ENCODE measurements at places on chromosomes 3 and 15. TPM values are rescaled to one million over a fixed set of nuclear protein-coding genes. Genes with fewer than 3 reads are reported as not detected.

- peaks cover 7% of the 10 kb centered on the region for H3K4me1 ChIP-seq
- H3K36me3 ChIP-seq, result no peaks in the 10 kb centered on the region
Measured at GRCh38 chr3:2506776-2507175, 408.1 kb downstream of the CNTN4 start.

Gene WDR93
- total RNA-seq, result not detected

Gene CADM2
- total RNA-seq, result 4.3 TPM

Gene CPLX3
- 1.2 TPM for total RNA-seq

Gene IMPG2
- 0.11 TPM for total RNA-seq

Gene IGDCC3
- total RNA-seq, result 0.16 TPM

Gene AMT
- 29.0 TPM for total RNA-seq

Gene AGTR1
- total RNA-seq, result 1.2 TPM

- H3K27me3 ChIP-seq, result no peaks in the 10 kb centered on the region
- H3K4me1 ChIP-seq, result no peaks in the 10 kb centered on the region
- H3K27ac ChIP-seq, result no peak overlapping the region
- H3K4me3 ChIP-seq, result no peak overlapping the region
- H3K36me3 ChIP-seq, result no peaks in the 10 kb centered on the region
Measured at GRCh38 chr3:25679166-25679565, 14.5 kb upstream of the TOP2B start.

Gene A4GNT
- not detected for total RNA-seq

- DNase-seq, result no peak
- no peaks in the 10 kb centered on the region for H3K27me3 ChIP-seq
- no peaks in the 10 kb centered on the region for H3K36me3 ChIP-seq
- H3K27ac ChIP-seq, result no peak overlapping the region
- H3K4me1 ChIP-seq, result no peaks in the 10 kb centered on the region
Measured at GRCh38 chr3:45887759-45888511, 1.6 kb downstream of the CCR9 start.

DNA sequence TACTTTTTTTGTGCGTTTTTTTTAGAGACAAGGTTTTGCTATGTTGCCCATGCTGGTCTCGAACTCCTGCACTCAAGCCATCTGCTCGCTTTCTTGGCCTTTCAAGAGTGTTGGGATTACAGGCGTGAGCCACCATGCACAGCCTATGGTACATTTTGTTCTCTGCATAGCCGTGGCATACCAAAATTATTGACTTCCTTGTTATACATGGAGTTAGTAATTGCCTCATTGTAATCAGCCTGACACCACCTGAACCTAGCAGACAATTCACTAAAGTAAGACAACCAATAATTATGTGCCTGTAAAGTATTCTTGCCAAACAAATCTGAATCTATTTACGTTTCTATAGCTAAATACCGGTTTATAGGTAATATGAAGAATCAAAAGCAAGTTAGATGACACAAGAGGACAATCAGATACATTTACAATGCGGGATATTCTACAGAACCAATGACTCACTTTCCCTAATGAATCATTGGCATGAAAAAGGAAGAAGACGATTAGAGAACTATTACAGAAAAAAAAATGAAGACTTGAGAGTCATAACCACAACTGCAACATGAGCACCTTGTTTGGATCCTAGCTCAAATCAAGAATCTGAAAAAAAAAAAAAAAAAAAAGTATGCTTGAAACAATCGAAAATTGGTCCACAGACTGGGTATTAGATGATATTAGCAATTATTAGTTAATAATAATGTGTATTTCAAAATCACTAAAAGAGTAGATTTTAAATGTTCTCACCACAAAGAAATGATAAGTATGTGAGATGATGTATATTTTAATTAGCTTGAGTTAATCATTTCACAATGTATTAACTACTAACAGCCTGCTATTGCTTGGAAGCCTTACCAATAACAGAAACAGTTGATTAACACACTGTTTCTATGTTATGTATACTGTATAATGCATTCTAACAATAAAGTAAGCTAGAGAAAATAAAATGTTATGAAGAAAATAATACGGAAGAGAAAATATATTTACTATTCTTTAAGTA lies 7.1 kb downstream of the GUCA1C start:
- DNase-seq, result no peak
- no peak overlapping the region for H3K27ac ChIP-seq
- H3K36me3 ChIP-seq, result no peaks in the 10 kb centered on the region
- no peak overlapping the region for H3K4me3 ChIP-seq

DNA sequence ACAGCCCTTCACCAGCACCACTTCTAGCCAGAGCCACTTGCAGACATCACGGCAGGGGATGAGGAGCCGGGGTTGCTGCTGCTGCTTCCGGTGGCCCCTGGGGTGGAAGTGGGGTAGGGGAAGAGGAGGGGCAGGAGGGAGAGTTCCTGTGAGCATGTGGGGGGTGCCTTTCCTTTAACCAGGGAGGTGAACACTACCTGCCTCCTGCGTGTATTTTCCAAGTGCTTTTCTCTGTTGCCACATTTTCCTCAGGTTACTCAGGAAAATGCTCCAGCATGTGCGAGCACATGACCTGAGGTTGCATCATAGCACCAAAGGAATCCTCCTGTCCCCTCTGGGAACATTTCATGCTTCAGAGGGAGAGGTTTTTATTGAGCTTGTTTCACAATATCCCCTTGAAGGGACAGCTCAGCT lies 12.2 kb upstream of the SACM1L start:
- H3K27me3 ChIP-seq, result no peaks in the 10 kb centered on the region
- peaks cover 44% of the 10 kb centered on the region for H3K36me3 ChIP-seq
- peak overlapping the region; percentile 12 for H3K4me3 ChIP-seq
- H3K4me1 ChIP-seq, result peaks cover 51% of the 10 kb centered on the region
- DNase-seq, result no peak
- peak overlapping the region; percentile 88 for H3K27ac ChIP-seq

DNA sequence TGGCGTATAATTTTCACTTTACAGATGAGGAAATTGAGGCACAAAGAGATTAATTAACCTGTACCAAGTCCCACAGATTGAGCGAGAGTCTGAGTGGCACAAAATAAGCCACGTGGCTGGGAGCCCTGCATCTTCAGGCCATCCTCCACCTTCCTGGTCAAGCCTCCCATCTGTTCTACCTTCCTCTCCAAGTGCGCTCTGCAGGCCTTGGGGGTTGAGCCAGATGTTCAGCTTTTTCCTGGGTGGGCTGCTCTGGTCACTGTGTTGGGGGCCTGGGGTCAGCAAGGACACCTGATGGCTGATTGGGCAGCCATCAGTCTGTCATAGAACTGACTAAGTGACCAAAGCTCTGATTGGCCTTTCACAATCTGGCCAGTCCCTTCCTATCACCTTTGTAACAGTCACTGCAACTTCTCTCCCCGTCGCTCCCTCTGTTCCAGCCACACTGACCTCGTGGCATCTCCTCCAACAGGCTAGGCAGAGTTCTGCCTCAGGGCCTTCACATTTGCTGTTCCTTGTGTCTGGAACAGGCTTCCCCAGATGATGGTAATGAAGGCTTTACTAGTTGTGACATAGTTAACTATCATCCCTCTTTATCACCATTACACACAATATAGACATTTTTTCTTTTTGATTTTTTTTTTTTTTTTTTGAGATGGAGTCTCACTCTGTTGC lies 46.8 kb downstream of the SCN5A start:
- no peaks in the 10 kb centered on the region for H3K4me1 ChIP-seq
- H3K4me3 ChIP-seq, result no peak overlapping the region
- H3K27ac ChIP-seq, result no peak overlapping the region
- DNase-seq, result no peak
- H3K36me3 ChIP-seq, result peaks cover 91% of the 10 kb centered on the region

Gene ERC2
- 0.99 TPM for total RNA-seq

DNA sequence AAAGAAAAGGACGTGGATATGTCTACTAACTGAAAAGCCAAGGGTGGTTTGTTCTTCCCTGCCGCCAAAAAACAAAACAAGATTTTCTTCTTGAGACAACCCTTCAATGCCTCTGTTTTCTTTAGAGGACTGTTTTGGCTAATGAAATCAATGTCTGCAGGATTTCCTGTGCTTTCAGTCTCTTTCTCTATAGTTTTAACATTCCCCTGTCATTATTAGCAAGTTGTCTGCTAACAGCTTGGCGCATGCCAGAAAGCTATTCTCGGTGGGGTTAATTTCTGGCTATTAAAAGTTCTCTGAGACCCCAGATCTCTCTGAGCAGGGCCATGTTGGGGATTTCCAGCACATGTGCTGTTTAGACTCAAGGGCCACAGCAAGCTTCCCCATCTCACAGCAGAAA lies 56.7 kb downstream of the ITPR1 start:
- H3K4me3 ChIP-seq, result no peak overlapping the region
- DNase-seq, result no peak
- peaks cover 56% of the 10 kb centered on the region for H3K4me1 ChIP-seq
- no peaks in the 10 kb centered on the region for H3K27me3 ChIP-seq
- no peaks in the 10 kb centered on the region for H3K36me3 ChIP-seq

Gene GP5
- not detected for total RNA-seq

Gene VEPH1
- total RNA-seq, result 0.16 TPM

Gene PDZRN3
- 114 TPM for total RNA-seq

DNA sequence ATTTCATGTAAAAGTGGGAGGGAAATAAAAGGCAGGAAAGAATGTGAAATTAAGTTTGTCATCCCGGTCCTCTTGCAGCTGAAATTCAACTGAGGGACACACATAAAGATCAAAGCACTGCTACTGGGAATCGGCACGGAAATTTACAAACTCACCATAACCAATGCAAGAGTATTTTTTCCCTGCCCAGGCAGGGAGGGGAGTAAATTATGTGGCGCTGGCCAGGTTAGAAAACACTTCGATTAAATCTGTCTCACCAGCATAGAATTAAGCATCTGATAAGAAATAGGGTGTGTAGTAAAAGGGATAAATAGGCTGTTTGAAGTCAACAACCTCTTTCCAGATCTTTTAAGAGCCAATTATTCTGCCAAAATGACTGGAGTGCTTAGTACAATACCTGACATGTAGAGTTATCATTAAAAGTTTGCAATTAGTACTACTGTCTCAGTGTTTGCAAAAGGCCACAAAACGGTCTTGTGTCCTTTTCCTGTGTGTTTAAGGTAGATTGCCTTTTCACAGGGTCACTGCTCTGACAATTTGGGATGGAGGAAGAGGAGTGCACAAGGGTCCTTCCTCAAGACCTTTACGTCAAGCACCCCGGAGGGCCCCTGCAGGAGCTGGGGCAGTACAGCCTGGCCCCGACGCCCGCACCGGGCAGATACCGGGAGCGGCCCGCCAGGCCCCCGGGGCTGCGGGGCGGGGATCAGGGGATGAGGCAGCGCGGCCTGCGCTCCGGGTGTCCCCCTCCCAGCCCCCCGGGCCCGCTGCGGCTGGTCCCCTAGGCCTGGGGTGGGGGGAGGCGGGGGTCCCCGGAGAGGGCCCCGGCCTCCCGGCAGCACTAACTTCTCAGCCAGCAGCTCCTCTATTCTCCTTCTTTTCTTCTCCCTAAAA lies 651 bp downstream of the UBA3 start:
- no peak for DNase-seq
- peaks cover 24% of the 10 kb centered on the region for H3K36me3 ChIP-seq
- H3K27me3 ChIP-seq, result no peaks in the 10 kb centered on the region

GRCh38 chr15:94683902-94684301 lies 452.5 kb downstream of the MCTP2 start:
- no peaks in the 10 kb centered on the region for H3K36me3 ChIP-seq
- no peaks in the 10 kb centered on the region for H3K4me1 ChIP-seq
- no peak overlapping the region for H3K27ac ChIP-seq
- DNase-seq, result no peak
- H3K27me3 ChIP-seq, result peaks cover 5% of the 10 kb centered on the region

Gene PLCB2
- total RNA-seq, result 8.5 TPM

GRCh38 chr3:125142940-125143339 lies 69.6 kb downstream of the SLC12A8 start:
- no peak for DNase-seq
- H3K4me1 ChIP-seq, result peaks cover 82% of the 10 kb centered on the region
- H3K36me3 ChIP-seq, result no peaks in the 10 kb centered on the region

DNA sequence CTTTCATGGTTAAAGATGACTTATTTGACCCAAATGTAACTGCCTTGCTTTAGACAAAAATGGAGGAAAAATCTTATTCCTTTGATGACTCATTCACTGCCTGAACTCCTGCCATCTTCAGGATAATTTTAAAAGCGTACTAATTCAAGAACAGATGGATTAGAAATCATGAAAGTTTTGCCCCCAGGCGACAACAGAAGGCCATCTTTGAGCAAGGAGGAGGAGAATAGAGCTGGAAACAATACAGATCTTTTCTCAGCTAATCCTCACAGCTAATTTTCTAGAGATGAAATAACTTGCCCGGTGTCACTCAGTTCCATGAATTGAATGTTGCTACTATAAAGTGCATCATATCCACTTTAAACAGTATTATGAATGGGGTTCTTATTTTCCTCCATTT lies 324.7 kb upstream of the RARB start:
- H3K27ac ChIP-seq, result no peak overlapping the region
- H3K36me3 ChIP-seq, result no peaks in the 10 kb centered on the region
- no peak for DNase-seq
- no peaks in the 10 kb centered on the region for H3K27me3 ChIP-seq
- H3K4me1 ChIP-seq, result no peaks in the 10 kb centered on the region

GRCh38 chr3:88009066-88009465 lies 49.7 kb downstream of the CGGBP1 start:
- no peak overlapping the region for H3K27ac ChIP-seq
- H3K36me3 ChIP-seq, result no peaks in the 10 kb centered on the region
- H3K27me3 ChIP-seq, result no peaks in the 10 kb centered on the region
- no peak overlapping the region for H3K4me3 ChIP-seq

GRCh38 chr3:5298453-5298852 lies 110.9 kb downstream of the EDEM1 start:
- no peak overlapping the region for H3K27ac ChIP-seq
- no peak overlapping the region for H3K4me3 ChIP-seq
- no peaks in the 10 kb centered on the region for H3K27me3 ChIP-seq
- H3K36me3 ChIP-seq, result no peaks in the 10 kb centered on the region
- peaks cover 21% of the 10 kb centered on the region for H3K4me1 ChIP-seq
- DNase-seq, result no peak

GRCh38 chr3:114590309-114591047 lies 296.6 kb downstream of the TIGIT start:
- H3K4me3 ChIP-seq, result no peak overlapping the region
- H3K27me3 ChIP-seq, result no peaks in the 10 kb centered on the region
- DNase-seq, result no peak
- peaks cover 9% of the 10 kb centered on the region for H3K36me3 ChIP-seq
- H3K4me1 ChIP-seq, result peaks cover 38% of the 10 kb centered on the region
- H3K27ac ChIP-seq, result no peak overlapping the region

GRCh38 chr3:22981861-22982260 lies 221.3 kb upstream of the UBE2E2 start:
- no peak overlapping the region for H3K27ac ChIP-seq
- no peaks in the 10 kb centered on the region for H3K36me3 ChIP-seq
- no peak overlapping the region for H3K4me3 ChIP-seq

DNA sequence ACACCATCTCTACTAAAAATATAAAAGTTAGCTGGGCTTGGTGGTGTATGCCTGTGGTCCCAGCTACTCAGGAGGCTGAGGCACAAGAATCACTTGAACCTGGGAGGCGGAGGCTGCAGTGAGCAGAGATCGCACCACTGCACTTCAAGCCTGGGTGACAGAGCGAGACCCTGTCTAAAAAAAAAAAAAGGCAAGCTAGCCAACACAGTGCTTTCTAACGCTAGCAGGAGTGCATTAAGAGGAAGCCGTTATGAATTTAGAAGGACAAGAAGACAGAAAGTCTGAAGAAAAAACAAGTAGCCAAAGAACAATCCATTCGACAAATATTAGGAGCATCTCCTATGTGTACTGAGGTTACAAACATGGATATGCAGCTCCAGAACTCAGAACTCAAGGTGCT lies 28.6 kb downstream of the BHLHE40 start:
- H3K36me3 ChIP-seq, result no peaks in the 10 kb centered on the region
- peaks cover 14% of the 10 kb centered on the region for H3K4me1 ChIP-seq
- no peaks in the 10 kb centered on the region for H3K27me3 ChIP-seq
- no peak overlapping the region for H3K27ac ChIP-seq
- no peak overlapping the region for H3K4me3 ChIP-seq

Data from left ventricle myocardium inferior (tissue), 1 donor.